ENCODE measurements at places on chromosomes 3 and 15.

DNA sequence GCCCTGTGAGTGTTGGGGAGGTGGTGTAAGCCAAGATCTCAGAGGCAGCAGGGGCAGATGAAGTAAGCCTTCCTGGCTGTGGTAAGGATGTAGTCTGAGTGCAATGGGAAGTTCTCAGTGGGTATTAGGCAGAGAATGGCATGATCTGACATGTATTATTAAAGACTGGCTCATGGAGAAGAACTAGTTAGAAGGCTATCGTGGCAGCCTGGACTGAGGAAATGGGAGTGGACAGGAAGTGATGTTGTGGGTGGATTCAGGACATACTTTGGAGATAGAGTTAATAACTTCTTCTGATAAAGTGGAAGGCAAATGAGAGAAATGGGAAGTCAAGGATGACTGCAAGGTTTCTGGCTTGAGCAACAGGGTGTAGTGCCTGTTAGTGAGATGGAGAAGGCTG lies 250.9 kb upstream of the CFAP20DC start:
- DNase-seq, result no peak

DNA sequence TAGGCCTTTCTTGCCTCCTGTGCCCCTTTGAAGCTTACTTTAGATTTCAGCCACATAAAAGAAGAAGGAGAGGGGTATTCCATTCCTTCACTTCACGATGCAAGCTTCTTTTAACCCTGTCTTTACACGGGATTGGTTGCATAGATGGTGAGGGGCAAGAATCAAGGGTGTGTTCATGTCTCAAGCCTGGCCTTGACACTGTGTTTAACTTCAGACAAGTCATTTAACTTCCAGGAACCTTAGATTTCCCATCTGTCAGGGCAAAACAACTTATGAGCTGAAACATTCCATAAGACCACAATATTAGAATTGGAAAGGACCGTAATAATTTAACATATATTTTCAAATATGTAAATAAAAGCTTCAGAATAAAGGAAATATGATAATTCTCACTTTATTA lies 344.5 kb downstream of the MFSD1 start:
- DNase-seq, result no peak

GRCh38 chr3:9808345-9809037 lies 1.6 kb upstream of the TTLL3 start:
- DNase-seq, result peak; percentile 24

DNA sequence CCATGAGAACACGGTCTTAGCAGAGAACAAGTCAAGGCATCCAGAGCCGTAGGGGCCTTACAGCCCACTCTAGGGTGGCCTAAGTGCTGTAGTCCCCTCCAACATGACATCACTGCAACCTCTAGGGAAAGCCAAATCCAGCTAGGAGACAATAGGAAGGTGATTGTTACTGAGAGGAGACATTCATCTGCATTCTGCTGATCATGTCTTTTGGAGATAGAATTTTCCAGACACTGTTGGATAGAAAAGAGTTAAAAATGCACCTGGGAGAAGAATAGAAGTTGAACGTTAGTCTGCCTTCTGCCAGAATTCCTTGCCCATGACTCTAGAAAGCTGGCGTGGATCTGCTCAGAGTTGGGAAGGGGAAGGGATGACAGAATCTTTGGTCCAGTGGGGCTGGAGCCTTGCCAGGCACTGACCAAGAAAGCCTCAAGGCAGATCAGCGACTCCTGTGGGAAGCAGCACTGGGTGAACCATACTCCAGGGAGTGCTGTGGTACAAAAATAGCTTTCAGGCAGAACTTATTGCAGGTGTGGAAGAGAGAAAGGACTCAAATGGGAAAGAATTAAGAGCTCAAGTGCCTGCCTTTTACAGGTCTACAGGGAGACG lies 44.8 kb upstream of the RAF1 start:
- no peak for DNase-seq

DNA sequence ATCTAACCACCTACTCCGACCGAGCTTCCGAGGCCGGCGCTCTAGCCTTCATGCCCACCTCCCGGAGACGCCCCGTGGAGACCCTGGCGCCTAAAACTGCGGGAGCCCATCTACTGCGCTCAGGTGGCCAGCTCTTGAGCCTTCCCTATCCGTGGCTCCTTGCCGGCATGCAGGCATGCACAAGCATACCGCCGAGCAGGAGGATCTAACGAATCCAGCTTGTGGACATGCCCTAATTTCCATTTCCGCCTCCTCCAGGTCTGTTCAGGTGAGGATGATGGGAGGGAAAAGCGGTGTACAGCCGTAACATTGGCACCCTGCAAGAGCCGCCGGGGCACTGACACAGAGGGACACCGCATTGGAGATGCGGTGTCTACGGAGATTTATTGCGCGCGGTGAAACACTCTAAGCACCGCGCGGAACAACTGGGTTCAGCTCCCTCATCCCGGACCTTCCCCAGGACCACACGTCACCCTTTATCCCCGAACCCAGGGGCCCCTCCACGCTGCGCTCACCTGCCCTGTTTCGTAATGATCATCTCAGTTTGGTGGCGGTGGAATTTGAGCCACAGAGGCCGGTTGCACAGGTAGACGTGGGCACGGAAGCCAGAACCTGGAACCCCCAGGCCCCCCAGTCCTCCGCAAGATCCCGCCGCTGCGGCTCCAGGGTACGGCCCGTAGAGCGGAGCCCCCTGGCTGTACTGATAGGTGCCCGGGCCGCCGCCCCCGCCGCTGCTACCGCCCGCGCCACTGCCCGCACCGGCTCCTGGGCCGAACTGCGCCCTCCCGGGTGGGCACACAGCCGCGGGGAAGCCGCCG lies 1.0 kb downstream of the EOMES start:
- no peak for DNase-seq

DNA sequence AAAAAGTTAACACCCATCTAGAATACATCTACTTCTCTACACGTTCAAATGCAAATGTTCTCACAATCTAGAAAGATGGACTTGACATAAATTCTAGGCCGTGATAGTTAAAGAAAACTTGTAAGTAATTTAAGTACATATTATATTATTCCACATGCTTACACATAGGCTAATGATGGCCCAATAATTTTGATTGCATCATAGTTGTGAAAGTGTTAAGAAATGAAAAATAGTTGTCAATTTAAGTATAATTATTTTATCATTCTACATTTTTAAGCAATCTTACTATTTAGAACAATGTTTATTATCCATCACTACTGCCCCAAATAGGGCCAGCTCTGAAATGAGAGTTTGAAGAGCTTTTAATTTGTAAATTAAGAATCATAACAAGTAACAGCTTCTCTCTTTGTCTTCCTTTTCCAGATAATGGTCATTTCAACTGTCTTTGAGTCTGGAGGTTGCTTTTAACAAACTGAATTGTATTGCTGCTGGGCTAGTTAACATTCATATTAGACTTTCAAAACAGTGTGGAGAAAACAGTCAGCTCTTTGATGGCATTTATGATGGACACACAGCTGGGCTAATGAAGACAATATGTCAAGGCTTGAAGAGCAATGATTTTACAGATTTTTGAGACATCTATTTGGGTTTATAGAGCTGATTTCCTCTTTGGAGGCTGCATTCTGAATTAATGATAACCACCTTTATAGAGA lies 246.1 kb upstream of the KCNH8 start:
- no peak for DNase-seq

DNA sequence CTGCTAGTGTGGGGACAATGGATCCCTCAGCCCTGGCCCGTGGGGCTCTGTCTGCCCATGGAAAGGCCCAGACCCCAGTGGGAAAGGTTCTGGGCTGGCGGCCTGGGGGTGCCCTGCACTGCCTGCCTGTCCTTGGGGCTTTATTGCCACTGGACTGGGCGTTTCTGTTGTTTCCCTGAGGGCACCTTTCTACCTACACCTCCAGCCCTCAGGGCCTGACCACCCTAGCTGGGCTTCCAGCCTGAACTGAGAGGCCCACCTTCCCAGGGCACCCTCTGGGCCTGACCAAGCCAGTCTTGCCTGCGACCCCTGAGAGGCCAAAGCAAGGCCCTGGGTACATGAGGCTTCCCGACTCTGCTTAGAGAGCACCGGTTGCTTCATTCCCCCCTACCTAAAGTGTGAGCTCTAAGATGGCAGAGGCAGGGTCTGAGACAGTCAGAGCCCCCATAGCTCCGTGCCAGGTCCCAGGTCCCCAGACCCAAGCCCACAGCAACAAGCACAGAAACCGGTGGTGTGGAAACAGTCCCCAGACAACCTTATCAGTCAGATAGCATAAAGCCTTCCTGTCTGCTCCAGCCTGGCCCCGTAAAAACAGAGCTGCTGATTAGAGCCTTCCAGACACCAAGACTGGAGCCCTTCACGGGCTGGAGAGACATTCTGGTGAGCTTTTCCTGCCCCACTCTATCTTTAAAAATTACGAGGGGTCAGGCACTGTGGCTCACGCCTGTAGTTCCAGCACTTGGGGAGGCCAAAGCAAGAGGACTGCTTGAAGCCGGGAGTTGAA lies 102.8 kb downstream of the CHSY1 start:
- no peak for DNase-seq

- no peak for DNase-seq
These were observed 154.4 kb upstream of the RARB start for GRCh38 chr3:25273582-25274171.

GRCh38 chr15:84981711-84982300 lies at the start of gene PDE8A:
Gene PDE8A (plus strand): TSS chr15:84981856. CDS start chr15:84982163, 307 bp downstream.
- DNase-seq, result peak; percentile 25

GRCh38 chr3:13708301-13708700 lies 159.4 kb downstream of the FBLN2 start:
- no peak for DNase-seq

DNA sequence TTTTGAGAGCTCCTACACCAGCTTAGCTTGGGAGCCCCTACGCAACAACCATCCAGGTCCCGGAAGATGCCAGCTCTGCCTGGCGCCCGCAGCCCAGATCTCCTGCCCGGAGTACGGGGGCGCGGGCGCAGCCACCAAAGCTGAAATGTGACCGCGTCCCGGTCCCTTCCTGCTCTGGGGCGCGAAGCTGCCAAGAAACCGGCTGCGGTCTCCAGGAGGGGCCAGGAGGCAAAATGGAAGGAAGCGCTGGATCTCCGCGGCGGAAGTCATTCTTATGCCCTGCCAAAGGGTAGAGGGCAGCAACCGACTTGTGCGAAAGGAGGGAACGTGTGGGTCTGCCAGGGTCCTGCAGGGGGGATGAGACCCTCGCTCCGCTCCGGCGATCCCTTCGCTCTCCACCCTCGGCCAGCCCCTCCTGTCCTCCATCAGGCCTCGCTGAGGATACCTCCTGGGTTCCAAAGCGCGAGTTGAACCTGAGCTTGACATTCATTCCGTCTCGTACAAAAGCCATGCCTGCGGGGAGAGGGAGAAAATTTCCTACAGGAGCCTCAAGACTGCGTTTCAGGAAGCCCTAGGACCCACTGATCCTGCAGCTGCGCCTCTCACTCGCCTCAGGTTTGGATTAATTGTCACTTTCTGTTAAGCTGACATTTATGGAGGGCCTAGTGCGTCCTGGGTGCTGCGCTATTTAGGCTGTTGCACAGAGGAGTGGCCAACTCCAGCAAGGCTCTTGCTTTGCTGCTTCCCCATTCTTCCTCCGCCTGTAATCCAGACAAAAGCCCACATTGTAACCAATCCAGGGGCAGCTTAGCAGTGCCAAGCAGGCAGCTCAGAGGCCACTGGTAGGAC lies 98.3 kb upstream of the VGLL3 start:
- no peak for DNase-seq

- no peak for DNase-seq
These were observed 92.7 kb downstream of the DLG1 start for GRCh38 chr3:197205675-197206074.

DNA sequence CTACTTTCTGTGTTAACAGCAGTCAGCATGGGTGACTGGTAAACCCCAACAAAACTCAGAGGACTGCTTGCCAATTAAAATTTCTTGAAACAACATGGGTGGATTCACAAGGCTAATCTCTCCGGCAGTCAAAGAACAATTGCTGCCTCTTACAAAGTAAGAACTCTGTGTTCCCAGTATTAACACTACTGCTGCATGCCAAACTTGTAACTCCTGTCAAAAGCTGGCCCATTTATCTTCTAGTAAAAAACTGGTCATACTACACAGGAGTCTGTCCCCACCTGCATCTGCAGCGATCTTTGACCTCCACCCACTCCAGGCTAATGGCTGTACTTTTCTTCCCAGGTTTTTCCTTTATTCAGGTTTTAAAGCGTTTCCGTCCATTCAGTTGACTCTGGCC lies 8.7 kb upstream of the ZNF589 start:
- DNase-seq, result no peak

- peak; percentile 4 for DNase-seq
These were observed 64.0 kb downstream of the KAT2B start for GRCh38 chr3:20104167-20104661.

GRCh38 chr15:72099155-72099554 lies 18.8 kb downstream of the MYO9A start:
- DNase-seq, result no peak

GRCh38 chr3:133840767-133841166 lies 35.2 kb downstream of the SRPRB start:
- DNase-seq, result no peak

- DNase-seq, result peak; percentile 32
These were observed 1.3 kb downstream of the SLC7A14 start for GRCh38 chr3:170584585-170585007.

- no peak for DNase-seq
These were observed 10.7 kb downstream of the CNTN6 start for GRCh38 chr3:1103525-1103924.

- no peak for DNase-seq
These were observed 229.9 kb upstream of the GADL1 start for GRCh38 chr3:31124373-31124772.

- DNase-seq, result no peak
These were observed 109.5 kb downstream of the RPLP1 start for GRCh38 chr15:69562116-69562515.

DNA sequence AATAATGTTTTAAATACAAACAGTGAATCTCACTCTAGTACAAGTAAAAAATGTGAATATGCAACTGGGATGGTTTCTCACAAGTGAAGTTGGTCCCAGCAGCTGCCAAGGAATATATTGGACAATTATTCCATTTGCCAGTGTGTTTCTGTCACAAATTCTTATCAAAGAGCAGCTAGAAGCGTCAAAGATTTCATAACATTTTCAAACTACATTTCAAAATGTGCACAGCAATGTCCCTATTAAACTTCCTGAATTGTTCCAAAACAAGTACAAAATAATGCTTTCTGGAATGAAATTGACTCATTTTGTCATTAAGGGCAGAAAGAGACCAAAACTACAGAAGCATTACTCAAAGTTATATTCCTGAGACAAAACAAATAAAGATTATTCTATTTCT lies 38.3 kb downstream of the GPR176 start:
- DNase-seq, result no peak

DNA sequence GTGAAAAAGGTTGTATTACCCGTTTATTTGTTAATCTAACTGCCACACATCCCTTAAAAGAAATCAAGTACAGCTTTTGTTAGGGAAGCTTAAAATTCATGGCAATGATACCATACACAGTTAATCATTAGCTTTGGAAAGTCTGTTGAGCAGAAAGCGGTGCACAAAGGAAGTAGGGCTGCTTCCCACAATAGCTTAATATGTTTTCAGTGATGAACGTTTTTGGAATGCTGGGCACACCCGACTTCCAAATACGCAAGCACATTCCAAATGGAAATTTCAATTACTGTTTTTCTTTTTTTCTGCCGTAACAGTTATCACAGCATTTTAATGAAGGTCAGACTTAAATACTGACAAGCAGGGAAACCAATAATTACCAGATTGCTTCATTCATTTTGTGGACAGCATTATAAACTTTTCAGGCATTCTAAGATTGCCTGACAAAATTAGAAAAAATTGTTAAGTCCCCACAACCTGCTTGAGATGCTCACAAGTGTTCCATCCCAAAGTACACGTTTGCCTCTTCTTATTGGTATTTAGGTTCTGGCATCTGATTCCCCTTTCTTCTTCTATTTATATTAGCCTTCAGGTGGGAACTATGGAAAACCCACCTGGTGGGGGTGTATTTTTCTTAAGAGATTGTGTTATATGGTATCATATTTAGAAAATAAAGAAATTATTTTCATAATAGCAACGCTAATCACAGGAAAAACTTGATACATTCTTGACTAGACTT lies 1.1 kb upstream of the ECT2 start:
- no peak for DNase-seq
